Left renal pelvis (tissue), 4 donors: ENCODE measurements at places on chromosomes 5 and 9.
A peak's percentile ranks its signal among the peaks of the same experiment; 100 is the strongest.

DNA sequence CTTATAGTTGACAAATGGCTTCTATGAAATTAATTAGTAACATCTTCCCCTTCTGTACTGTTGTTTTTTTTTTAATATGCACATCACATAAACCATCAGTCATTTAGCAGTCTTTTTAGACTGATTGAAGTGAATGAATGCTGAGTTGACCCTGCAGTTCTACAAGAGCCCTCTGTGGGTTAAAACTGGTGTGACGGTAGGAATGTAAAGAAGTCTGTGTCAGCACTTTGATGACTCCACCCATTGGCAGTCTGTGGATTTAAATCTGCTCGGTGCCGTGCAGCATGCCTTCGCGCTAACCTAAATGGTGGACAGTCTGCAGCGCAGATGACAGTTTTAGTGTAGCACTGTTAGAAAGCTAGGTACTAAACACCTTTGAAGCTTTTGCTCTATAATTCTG lies 3.1 kb downstream of the GTF3C4 start:
- DNase-seq, result no peak

GRCh38 chr5:31614151-31615020 lies 24.5 kb upstream of the PDZD2 start:
- peak; percentile 45 for DNase-seq

DNA sequence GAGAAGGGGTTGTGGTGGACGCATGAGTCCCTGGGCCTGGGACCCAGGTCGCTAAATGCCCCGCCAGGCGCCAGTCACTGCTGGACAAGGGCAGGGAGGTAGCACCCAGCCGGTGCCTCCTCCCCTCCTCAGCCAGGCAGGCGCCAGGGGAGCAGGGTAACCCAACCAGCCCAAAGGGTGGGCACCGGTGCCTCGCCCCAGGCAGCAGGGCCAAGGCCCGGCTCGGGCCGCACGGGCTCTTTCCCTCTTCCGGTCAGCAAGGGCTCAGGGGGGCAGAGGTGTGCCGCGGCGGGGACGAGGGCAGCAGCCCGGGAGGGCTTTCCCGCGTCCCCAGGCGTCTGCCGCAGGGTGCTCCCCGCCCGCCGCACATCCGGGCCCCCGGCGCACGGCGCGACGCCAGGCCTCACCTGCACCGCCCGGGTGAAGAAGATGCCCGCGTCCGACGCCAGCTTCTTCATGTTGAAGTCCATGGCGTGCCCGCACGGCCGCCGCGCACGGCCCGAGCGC lies 393 bp downstream of the SH3GLB2 start:
- no peak for DNase-seq

GRCh38 chr5:150009671-150010387 lies 9.3 kb downstream of the HMGXB3 start:
- DNase-seq, result no peak

DNA sequence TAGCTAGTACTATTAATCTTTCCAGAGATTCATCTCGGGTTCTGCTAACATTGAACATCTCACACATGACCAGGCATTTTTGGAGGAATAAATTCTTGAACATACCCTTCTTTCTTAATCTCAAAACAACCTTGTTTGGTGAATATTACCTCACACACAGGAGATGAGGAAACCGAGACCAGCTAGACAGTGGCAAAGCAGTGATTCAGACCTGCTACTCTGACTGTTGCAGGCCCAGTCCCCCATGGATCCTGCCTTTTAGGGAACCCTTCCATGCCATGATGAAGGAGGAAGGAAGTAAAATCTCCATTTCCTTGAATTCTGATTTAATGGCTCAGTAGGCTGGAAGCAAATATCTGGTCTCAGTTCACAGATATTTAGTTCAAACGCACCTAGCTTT lies 2.6 kb downstream of the PCSK5 start:
- DNase-seq, result no peak

DNA sequence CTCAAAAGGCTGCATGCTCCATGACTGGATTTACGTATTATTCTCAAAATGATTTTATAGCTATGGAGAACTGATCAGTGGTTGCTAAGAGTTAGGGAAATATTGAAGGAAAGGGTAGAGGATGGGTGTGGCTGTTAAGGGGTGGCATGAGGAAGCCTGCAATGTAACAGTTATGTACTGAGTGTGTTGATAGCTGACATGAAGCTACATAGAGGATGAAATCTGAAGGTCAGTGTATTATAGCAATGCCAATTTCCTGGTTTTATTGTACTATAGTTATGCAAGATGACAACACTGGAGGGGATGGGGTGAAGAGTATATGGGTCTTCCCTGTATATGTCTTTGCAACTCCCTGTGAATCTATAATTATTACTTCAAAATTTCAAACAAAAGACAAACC lies 51.0 kb downstream of the TMEM245 start:
- no peak for DNase-seq

DNA sequence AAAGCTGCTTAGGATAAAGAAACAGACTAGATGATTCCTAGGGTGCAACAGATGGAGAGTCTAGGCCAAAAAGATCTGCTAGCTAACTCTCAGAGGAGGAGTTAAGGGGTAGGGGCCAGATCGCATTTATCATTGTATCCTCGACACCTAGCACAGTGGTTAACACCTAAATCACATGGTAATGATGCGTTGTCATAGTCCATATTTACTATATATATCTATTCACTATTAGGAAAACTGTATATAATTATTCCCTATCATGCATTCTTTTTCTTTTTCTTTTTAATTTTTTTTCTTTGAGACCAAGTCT lies 92.8 kb upstream of the SLC44A1 start:
- no peak for DNase-seq

DNA sequence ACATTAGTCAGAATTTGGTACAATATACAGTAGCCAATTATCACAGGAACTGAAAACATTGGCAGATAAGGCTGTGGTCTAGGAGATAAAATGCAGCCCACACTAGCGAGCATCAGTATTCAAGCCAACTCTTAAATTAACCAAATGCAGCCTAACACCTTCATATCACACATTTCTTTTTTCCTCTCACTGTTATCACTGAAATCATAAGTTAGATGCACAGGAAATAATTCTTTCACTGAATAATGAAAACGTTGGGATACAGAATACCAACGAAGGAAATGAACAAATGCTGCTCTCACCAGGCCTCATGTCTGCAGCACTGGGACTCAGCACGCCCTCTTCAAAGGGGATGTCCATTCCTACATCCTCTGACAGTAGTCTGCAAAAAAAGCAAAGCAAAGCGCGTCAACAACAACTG lies 109.1 kb upstream of the PCA3 start:
- DNase-seq, result no peak

DNA sequence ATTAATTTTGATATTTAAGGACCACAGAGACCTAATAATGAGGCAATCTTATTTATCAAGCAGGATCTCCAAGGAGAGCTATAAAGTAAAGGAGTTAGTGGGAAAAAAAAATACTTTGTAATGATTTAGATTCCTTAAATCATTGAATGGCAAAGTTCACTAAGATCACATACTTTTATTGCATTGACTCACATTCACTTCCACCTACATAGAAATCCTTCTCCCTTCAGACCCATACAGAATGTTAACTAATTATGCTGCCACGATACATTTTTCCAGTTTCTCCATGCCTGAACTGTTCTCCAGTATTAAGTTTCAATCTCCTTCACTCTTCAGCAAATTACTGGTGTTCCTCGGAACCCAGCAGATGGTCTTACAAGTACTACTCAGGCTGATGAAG lies 388.7 kb downstream of the EFNA5 start:
- no peak for DNase-seq

GRCh38 chr5:81749192-81749560 lies 1.7 kb downstream of the SSBP2 start:
- peak; percentile 26 for DNase-seq

- DNase-seq, result no peak
Measured at GRCh38 chr9:120694559-120694958, 19.7 kb downstream of the MEGF9 start.

DNA sequence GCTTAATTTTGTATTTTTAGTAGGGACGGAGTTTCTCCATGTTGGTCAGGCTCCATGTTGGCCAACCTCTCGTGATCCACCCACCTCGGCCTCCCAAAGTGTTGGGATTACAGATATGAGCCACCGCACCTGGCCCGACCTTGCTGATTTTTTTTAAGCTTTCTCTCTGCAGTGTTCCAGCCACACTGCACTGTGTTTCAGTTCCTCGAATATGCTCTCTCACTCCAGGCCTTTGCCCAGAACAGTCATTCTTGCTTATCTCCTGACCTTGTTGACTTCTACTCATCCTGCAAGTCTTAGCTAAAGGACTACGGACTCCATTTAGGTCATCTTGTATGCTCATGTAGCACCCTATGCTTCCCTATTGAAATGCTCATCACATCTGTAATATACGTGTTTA lies 3.3 kb downstream of the SNAPC3 start:
- DNase-seq, result no peak

GRCh38 chr9:120402741-120403542 lies 177.0 kb downstream of the CDK5RAP2 start:
- no peak for DNase-seq

GRCh38 chr5:95543017-95543705 lies 11.6 kb downstream of the SKIC3 start:
- peak; percentile 8 for DNase-seq

GRCh38 chr9:16445141-16445920 lies 425.1 kb downstream of the BNC2 start:
- DNase-seq, result no peak

DNA sequence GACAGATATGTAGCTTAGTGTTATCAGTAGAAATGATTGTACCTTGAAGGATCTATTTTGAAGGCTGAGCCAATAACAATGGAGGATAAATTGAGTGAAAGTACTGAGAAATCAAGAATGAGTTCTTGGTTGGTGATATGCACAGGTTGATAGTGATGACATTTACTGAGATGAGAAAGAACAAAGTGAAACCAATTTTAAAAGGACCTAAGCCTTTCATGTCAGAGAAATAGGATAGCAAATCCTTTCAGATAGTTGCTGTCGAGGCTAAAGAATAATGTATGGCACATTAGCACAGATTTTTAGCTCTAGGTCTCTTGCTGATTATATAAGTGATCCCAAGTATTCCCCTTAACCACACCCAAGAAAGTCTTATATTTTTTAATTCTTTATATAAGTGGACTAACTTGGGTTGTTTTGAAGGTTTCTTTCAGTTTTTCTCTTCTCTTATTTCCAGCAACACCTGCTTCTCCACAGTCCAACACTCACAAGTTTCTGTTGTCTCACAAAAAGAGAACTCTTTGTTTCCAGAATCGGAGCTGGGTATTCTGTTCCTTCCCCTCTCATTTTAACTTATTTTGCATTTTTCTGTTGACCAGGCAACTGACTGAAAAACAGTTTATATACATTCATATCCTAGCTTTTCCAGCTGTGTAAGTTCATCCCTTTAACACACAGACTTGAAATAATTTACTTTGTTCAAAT lies 286.9 kb upstream of the ATP10B start:
- no peak for DNase-seq

DNA sequence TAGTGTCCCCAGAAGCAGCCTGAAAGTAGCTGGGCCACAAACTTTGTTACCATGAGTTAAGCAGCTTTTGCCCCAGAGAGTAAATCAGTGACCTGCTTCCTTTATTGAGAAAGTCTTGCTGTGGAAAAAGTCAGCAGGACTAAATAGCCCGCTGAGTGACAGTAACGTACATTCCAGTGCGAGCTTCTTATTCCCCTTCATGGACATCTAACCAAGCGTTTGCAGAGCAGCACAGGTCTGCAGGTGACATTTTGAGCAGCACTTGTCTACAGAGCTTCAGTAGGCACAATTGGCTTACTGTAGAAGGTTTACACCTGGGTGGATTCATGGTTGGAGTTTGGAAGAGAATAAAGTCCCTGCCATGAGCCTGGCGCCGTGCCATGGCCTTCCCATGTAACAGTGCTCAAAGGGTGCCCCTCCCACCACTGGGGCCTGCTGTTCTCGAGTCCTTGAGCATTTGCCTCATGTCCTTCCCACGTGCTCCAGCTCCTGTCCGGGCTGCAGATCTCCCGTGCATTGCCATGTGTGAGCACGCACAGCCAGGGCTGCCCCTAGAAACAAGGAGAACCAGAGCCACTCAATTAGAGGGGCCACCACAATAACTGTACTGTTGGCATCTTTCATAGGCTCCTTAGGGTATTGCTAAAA lies 41.3 kb upstream of the GRHPR start:
- no peak for DNase-seq

- DNase-seq, result no peak
Measured at GRCh38 chr9:124262649-124262972, 4.9 kb downstream of the NEK6 start.

DNA sequence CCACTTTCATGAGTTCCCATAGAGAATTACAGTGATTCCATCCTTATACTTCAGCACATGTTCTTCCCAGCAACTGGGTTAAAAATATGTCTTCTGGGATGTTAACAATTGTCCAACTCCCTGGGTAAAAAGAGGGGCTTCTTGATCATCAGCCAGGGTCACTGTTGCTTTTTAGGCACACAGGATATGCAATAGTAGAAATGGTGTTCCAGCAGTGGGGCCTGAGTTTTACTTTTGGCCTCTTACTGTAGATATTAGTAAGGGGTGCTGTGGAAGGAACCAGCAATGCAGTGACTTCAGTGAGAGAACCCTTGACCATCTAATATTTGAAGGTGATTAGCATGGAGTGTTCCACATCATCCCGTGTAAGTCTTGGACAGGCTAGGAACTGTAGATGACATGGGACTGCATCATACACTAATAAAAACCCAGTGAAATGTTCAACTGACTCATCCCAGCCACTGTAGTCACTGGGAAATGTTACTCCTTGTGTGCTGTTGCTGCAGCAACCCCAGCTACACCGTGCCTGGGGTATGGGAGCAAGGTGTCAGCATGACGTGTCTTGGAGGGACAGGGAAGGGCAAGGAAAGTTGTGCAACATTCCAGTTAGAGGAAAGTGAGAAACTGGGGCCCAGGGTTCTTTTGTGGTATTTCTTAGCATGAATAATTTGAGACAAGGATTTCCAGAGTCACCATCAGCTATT lies 610.9 kb downstream of the RAB3C start:
- no peak for DNase-seq

DNA sequence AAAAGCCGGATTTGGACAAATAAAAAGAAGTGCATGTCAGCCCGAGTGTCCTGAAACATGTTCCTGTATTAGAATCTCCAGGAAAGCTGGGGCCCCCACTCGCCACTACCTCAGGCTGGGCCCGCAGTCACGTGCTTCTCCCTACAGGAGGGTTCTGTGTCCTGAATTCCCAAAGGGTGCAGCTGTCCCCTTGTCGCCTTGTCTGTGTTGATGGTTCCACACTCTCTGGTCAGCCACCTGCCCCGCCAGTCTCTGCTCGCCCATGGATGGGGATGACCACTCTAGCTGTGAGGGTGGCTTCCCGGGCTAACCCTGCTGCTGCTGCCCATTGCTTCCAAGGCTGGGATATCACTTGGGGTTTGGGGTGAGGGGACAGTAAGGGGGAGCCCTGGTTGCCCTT lies 3.1 kb upstream of the TMEM250 start:
- no peak for DNase-seq

DNA sequence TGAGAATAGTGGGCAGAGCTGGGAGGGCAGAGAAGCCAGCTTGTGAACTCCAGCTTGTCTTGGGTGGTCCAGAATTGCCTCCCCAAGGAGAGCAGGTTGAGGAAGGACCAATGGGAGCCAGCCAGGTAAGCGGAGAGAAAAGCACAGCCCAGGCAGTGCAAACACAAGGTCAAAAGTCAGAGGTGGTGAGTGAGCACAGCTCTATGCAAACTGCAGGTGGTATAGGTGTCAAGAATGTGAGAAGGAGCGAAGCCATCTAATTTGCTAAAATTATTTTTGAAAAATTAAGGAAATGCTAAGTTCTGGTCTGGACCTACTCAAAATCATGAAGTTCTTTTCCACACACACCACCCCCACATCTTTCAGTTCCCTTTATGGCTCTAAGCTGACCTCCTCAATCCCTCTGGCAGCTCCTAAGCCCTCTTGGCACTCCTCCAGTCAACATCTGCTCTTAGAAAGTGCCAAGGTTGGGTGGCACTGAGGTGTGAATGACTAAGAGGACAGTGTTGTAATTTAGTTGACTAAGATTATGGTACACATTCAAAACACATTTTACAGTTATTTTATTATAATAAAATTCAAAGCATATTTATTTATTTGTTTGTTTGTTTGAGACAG lies 6.6 kb upstream of the OTULINL start:
- no peak for DNase-seq
